AG10803 (cell line): ENCODE measurements at places on chromosomes 4 and X.

- DNase-seq, result peak; percentile 64
Observed at GRCh38 chrX:103362474-103362873, 6.2 kb downstream of the TCEAL9 start.

DNA sequence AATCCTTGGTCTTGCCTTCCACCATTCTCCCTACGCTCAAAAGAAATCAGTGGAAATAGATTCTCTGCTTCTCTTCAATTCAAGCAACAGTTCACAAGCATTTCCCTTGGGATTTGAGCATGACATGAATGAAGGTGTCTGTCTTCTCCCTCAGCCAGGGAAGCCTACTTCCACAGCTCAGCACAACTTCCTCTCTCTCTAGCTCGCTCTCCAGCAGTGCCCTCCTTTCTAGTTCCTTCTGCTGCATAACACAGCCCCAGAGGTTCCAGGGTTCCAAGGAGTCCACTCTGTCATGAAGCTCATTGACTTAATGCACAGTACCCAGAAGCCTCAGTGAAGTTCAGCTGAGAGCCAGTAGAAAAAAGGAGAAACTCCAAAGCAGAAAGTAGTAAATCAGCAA is 81.3 kb downstream of the PLS3 start:
- DNase-seq, result no peak

DNA sequence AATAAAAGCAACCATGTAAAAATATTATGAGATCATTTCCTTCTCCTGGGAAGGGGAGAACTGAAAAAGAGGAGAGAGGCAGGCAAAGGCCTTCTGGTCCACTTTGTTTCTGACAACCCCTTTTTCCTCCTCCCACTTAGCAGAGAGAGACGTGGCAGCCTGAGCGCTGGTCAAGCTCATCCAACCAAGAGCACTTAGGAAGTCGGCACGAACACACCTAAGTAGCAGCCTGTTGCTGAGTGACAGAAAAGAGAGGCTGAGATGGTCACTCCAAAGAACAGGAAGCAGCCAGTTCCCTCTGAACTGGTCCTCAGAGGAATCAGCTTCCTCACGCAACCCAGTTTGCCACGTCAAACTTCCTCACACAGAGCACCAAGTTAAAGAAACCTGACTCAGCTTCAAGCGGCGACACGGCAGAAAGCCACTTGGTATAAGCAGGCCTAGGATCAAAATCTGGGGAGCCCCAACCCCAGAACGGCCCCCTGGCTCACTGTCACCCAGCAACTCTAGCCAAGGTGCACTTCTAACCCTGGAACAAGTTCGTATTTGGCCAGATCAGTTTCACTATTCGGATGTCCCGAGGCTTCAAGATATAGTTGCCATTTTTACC is 861 bp downstream of the SEC24D start:
- peak; percentile 90 for DNase-seq

DNA sequence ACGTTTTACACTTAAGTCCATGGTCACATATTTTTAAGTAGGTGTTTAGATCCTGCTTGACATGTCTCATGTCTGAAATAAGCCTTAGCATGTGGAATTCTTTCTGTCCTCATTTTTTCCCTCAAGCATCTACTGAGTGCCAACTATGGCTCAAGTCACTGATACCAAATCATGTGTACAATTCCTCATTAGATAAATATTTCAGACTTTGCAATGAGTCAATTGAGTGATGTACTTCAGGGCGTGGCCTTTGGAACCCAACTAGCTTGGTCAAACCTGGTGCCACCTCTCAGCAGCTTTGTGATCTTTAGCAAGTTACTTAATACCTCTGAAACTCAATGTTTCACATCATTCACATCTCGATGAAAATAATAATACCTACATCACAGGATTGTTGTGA is 12.6 kb upstream of the JADE1 start:
- peak; percentile 9 for DNase-seq

- DNase-seq, result no peak
Observed at GRCh38 chr4:10527438-10527837, 70.2 kb upstream of the ZNF518B start.

GRCh38 chr4:177400030-177400429 is 42.2 kb downstream of the AGA start:
- no peak for DNase-seq

GRCh38 chr4:100898844-100899243 is 381.0 kb upstream of the EMCN start:
- no peak for DNase-seq

- peak; percentile 0 for DNase-seq
Observed at GRCh38 chrX:49627086-49627777, 28.4 kb downstream of the GAGE1 start.

- DNase-seq, result no peak
Observed at GRCh38 chrX:150773117-150773516, 79.9 kb downstream of the MTMR1 start.

DNA sequence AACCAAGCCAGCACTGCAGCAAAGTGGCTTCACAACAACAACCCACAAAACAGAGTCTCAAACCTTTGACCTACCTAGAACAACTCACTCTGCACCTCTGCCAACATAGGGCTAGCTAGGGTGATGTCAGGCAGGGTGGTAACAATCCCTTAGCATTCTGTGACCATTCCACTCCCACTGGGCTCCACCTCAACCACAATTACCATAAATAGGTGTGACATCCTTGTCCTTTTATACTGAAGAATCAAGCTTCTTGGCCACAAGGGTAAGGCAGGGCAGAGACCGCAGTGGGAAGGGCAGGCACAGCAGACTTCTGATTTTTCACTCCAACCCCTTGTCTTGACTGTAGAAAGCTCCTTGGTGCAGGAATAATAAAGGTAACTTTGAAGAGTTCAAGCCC is 795.4 kb upstream of the DIAPH2 start:
- no peak for DNase-seq

GRCh38 chrX:103363046-103363445 is 6.7 kb downstream of the TCEAL9 start:
- DNase-seq, result no peak

DNA sequence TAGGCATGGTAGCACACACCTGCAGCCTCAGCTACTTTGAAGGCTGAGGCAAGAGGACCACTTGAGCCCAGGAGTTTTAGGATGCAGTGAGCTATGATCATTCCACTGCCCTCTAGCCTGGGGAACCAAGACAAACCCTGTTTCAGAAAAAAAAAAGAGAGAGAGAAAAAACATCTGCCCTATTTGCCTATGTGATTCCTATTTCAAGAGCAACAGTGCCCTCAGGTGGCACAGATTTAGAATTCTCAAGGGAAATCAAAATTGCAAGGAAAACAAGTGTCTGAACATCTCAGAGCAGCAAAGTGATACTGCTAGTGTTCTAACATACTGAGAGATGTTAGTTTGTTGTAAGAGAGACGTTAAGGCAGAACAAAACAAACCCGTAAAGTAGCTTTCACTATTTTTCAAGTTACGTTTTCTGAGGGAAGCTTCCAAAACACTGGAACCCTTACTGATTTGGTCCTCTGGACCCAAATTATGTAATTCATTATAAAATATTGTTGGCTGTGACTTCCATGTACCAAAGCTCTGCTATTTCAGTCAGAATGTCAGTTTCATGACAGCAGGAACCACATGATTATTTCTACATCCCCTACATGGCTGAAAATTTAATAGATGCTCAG is 7.9 kb downstream of the BDH2 start:
- peak; percentile 81 for DNase-seq
